ENCODE measurements at places on chromosomes 11 and 22.
A peak's percentile ranks its signal among the peaks of the same experiment; 100 is the strongest.

- no peak for DNase-seq
Measured at GRCh38 chr22:39563571-39564428, 6.8 kb upstream of the CACNA1I start.

GRCh38 chr11:86678296-86678695, 5.9 kb upstream of the ME3 start:
- DNase-seq = no peak

DNA sequence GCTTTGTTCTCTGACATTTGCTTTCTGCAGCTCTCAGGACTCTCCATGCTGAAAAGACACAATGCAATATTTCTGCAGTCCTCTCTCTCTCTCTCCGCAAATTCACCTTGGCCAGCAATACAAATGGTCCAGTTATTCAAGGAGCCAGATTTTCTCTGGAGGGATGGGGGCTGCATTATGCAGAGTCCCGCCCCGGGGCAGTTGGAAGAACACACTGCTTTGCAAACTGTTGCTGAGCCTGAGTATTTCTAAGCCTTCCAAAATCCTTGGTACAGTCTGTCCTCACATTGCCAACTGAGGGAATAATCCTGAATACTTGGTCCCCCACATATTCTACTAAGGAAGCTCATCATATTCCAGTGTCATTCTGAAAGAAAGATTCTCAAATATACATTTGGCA, 94.3 kb upstream of the ZC3H12C start:
- no peak for DNase-seq

GRCh38 chr11:10327254-10327653, 22.4 kb downstream of the ADM start:
- DNase-seq = no peak

DNA sequence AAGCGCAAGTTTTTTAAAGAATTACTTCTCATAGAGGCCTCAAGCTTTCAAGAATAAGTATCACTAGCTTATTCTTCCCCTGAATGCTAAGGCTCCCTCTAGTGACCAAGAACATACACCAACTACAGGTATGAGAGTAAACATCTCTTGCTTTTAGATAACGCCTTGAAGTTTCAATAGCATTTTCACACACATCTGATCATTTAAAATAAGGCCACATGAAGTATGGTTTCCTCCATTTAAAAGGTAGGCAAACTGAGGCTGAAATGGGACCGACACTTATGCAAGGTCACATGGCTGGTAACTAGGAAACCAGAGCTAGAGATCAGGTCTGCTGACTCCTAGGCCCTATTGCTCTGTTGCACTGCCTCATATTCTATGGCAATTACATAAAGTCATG, 66.5 kb downstream of the CCDC34 start:
- DNase-seq = no peak

GRCh38 chr11:124534051-124534450, 9.4 kb downstream of the OR8B12 start:
- no peak for DNase-seq

DNA sequence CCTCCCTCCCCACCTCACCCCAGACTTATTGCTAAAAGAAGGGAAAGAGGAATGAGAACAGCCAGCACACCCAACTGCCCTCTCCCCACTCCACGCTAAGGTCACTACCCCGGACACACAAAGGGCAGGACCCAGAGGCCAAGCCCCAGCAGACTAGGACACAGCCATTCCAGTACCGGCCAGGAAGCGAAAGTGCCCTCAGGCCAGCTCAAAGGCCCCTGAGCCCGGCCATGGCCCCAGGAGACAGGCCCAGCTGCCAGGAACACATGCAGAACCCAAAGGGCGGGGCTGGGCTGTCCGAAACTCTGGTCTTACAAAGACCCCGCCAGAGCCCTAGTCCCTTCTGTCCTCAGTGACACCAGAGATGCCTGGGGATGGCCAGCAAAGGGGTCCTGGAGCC, 5.5 kb downstream of the RCOR2 start:
- DNase-seq = no peak

DNA sequence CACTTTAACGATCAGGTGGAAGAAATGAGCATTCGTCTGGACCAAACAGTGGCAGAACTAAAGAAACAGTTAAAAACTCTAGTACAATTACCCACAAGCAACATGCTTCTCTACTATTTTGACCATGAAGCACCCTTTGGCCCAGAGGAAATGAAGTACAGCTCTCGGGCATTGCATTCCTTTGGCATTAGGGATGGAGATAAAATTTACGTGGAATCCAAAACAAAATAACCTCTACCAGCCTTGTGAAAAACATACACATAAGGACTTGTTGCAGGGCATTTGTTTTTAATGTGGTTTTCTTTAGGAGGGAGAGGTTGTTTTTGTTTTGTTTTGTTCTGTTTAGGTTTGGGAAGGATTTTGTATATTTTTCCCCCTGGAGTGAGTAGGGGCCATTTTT, 14.2 kb upstream of the TECTA start:
- DNase-seq = no peak

DNA sequence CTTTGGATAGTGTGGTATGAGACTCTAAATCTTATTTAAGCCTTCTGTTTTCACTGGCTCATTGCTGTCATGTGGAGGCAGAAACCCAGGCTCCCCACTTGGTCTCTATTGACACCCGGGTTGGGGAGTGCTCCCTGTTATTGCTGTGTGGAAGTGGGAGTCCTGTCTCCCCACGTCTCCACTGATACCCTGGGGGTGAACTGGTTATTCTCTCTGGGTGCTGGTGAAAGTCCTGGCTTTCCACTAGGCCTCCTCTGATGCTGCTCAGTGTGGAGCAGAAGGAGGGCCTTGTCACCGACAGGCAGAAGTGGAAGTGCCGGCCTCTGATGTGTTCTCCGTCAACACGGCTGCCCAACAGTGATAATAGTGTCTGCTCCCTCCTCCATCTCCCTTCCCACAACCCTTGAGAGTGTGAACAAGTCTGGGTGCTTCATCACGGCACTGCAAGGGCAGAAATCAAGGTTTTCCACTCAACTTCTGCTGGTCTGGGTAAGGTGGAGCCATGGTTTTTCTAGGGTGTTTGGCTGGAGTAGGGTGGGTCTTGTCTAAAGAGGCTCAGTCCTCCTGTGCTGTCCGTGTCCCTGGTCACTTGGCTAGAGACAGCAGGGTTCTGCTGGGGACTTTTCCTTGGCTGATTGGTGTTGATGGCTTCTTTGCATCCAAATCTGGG, 240.7 kb upstream of the B3GAT1 start:
- no peak for DNase-seq

GRCh38 chr11:74770456-74770855, 21.8 kb downstream of the RNF169 start:
- no peak for DNase-seq

DNA sequence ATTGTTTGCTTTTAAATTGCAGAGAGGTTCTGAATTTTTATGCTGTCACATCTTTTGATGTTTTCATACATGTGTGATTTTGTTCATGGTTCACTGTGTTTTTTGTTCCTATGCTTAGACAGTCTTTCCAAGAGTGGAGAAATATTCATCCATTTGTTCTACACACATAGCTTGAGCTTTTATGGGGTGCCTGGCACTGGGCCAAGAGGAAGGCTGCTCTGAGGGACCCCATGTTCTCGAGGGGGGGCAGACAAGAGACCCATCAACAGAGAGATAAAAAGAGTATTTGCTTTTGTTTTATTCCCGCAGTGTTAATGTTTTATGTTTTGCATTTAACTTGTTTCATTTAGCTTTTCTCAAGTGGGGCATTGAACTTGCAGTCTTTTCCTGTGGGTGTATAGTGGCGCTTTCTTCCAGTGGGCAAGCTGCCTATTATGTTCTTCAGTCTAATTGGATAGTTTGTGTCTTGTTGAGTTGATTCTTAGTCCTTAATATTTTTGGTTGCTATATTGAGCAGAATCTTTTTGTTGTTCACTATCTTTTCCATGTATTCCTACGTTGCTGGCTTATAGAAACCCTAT, 57.7 kb downstream of the CABIN1 start:
- peak; percentile 15 for DNase-seq

Data from upper lobe of right lung (tissue), 1 donor.